B cell (primary cell): ENCODE measurements at places on chromosomes 16 and 17. TPM values are rescaled to one million over a fixed set of nuclear protein-coding genes. Genes with fewer than 3 reads are reported as not detected.

Gene GP1BA
- not detected in 2 replicates for total RNA-seq

- DNase-seq, result no peak
These were observed 240.1 kb downstream of the UTP18 start for GRCh38 chr17:51500454-51500853.

DNA sequence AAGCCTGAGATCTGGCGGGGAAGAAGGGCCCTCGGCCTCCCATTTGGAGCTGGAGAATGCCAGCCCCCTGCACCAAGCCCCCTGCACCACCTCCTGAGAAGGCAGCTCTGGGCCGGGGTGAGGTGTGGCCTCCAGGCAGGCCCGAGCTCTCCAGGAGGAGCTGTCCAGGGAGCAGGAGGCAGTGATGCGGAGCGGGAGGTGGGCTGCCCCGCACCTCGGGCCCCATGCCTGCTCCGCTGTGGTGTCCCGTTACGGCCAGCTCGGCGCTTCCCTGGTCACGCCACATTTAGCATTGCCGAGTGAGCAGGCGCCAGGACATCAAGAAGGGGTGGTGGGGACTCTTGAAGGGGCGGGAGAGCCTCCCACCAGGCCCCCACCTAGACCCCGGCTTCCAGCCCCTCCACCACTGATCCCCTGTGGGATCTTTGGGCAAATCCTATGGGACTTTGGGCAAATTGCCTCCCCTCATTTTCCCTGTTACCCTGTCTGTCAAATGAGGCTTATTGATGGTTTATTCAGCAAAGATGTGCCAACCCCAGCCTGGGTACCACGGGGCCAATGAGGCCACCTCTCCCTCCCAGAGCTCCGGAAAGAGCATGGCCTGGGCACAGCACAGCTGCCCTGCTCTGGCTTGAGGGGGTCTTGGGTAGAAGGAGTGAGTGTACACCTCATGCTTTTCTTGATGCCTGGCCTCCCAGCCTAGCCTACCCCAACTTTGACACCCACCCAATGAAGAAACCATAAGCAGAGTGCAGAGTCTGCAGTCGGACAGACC, 15.3 kb downstream of the FOXN1 start:
- DNase-seq, result no peak

GRCh38 chr17:7955414-7956227, 23.6 kb downstream of the CNTROB start:
- no peak for DNase-seq

GRCh38 chr16:81645266-81645694, 133.8 kb upstream of the PLCG2 start:
- no peak for DNase-seq

GRCh38 chr16:85296859-85297660, 184.8 kb upstream of the CIBAR2 start:
- DNase-seq, result peak; percentile 66

DNA sequence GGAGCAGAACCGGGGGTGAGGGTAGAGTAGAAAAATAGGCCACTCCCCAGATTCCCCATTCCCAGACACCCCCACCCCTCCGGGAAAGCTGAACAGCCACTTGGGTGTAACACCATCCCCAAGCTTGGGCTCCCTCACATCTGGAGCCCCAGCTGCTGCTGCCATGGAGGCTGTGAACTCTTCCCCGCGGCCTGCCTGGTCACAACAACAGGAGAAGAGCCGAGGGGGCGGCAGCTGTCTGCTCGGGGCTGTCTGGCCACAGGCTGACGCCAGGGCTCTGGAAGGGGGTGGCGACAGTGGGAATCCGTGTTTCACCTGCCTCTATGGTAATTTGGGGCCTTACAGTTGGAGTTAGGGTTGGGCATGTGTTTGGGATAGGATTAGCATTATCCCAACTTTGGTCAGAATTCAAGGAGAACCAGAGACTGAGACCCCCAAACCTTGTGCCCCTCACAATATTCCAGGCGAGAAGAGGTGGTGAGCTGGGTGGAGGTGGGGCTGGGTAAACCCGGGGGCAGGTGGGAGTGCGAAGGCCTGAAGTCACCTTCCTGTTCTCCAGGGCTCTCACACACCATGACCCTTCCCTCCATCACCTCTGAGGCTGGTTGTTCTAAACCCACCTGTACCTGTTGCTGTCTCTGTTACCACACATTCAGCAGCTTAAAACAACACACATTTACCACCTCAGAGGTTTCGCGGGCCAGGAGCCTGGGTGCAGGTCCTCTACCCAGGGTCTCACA, 29.7 kb upstream of the NXPH3 start:
- DNase-seq, result no peak

DNA sequence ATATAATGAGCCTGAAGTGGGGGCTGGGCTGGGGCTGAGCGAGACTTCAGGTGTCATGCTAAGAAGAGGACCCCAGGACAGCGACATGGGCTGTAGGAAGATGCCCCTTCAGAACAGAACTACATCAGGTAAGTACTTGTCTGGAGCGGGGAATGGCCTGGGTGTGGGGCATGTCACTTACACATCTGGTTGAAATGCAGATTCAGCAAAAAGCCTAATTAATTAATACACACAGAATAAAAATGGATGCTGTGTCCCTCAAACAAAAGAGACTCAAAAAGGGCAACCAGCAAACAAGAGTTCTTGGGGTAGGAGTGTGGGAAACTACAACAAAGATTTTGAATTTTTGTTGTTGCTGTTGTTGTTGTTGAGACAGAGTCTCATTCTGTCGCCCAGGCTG, 11.8 kb downstream of the CMTM2 start:
- no peak for DNase-seq

DNA sequence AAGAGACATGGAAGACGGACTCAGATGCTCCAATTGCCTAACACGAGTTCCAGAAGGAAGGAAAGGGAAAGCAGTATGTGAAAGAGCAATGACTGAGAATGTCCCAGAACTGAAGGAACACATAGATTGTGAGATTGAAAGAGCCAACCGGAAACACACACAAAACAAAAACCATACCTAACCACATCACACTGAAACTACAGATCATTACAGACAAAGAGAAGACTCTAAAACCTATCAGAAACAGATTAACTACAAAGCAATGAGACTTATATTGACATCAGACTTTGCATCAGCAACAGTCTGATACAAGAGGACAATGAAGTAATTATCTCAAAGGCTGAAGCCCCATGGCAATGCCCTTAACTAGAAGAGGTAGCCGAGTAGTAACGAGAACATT, 45.6 kb upstream of the CLEC18B start:
- no peak for DNase-seq

DNA sequence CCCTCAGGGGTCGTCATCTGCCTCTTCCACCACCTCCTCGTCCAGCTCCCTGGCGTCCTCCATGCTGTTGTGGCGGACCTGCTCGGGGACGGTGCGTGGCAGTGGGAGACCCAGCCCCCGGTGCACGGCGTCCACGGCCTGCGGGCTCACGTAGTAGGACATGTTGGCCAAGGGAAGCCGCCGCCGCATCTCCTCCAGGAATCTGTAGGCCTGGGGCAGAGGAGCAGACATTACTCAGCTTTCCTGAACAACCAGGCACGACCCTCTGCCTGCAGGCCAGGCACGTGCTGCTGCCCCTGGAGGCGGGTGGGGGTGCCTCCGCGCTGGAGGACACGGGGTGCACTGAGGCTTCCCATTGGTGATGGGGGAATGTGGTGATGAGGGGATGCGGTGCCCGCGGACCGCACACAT, 17.8 kb downstream of the TELO2 start:
- no peak for DNase-seq

Gene RPGRIP1L
- 7.0 and 7.1 TPM in 2 replicates for total RNA-seq

DNA sequence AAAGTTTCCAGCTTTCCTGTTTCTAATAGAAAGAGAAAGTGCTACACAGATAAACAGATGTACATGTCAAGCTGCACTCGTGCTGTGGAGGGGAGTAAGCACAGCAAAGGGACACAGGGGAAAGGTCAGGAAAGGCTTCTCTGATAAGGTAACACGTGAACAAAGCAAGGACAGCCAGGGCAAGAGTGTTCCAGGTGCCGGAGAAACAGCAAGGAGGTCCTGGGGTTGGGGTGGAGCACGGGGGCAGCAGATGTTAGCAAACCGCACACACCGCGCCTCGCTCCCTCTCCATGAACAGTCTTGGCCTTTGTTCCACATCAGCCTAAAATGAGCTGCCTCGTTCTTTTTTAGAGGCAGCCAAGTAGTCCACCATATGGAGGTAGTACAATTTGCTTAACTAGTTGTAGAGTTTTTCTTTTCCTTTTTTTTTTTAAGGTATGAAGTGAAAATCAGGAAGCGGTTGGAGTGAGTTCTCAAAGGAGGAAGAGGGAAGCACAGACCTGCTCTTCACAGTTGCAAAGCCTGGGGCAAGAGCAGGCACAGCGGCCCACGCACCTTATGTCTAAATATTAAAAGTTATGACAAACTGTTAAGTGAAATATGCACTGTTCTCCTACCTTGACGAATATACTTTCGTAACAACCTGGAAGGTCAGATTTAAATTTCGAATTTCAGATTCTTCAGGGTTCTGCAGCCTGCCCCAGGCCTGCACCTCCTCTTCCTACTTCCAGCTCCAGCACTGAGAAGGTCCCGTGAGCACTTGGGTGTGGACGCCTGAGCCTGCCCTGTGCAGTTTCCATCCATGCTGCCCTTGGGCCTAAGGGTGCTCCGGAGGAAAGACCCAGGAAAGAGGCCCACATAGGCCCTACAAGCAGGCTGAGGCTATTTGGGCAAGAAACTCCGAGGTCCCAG, 41.5 kb upstream of the RPH3AL start:
- no peak for DNase-seq

DNA sequence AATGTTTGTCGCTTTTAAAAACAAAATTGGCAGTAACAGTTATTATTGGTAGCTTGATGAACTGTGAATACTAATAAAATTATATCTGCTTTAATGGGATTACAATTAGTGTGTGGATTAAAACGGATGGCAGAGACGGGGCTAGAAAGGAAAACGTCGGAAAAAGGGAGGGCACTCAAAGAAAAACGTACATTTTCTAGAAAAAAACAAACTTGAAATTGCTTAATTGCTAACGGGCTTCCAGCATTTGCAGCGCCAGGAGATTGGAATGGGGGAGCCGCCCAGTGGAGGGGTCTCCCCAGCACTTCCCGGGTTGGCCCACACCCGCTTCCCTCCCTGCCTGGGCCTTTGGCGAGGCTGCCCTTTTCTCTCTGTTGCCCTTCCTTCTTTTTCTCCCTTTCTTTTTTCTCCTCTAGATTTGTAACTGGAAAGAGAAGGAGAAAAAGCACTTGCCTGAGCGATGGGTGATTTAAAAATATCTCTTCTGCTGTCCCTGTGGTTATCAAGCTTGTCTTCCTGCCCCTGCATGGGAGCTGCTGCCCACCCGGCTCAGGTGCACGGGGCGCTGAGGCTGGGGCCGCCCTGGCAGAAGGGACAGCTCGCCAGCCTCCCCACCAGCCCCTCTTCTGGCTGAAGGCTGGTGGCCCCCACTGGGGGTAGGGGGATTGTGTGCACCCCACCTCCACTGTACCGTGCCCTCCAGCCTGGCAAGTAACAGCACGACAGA, 5.9 kb downstream of the BAHCC1 start:
- no peak for DNase-seq

GRCh38 chr16:89452925-89453324, 37.4 kb downstream of the ANKRD11 start:
- DNase-seq, result no peak

GRCh38 chr16:50253514-50253910, 12.8 kb upstream of the ADCY7 start:
- no peak for DNase-seq

GRCh38 chr16:67936124-67936879, at the start of gene PSMB10:
TSS of gene PSMB10 (minus strand) at chr16:67936850. CDS start at chr16:67936749, 101 bp downstream.
- no peak for DNase-seq

Gene CD300A
- 2.0 and 2.4 TPM in 2 replicates for total RNA-seq

Gene PRSS27
- 2.4 TPM in 2 replicates for total RNA-seq

- no peak for DNase-seq
These were observed 2.6 kb upstream of the NDE1 start for GRCh38 chr16:15647294-15648014.

Gene OMG
- total RNA-seq, result 0.39 and 0.49 TPM in 2 replicates

DNA sequence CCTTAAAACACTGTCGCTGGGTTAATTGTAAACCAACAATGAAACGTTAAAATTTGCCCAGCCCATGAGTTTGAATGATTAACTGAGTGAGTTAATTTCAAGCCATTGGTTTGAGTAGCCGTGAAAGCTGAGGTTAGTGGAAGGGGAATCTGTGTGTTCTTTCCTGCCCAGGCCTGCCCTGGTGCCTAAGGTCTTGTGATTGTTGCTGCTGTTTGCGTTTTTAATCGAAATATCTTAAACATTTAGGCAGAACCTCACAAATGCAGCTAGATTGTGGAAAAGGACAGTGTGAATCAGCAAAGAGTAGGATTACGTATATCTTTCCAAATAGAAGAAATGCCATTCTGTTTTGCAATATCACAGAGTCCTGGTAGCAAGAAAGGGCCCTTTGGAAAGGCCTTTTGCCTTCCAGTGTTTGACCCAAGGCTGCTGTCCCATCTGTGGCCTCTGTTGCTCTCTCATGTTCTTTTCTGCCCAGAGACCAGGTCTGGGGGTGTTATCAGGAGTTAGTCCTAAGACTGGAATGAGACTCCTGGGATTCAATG, 113.8 kb downstream of the MSI2 start:
- DNase-seq, result no peak

Gene DNAH9
- total RNA-seq, result not detected in 2 replicates

Gene C1QL1
- total RNA-seq, result not detected in 2 replicates

DNA sequence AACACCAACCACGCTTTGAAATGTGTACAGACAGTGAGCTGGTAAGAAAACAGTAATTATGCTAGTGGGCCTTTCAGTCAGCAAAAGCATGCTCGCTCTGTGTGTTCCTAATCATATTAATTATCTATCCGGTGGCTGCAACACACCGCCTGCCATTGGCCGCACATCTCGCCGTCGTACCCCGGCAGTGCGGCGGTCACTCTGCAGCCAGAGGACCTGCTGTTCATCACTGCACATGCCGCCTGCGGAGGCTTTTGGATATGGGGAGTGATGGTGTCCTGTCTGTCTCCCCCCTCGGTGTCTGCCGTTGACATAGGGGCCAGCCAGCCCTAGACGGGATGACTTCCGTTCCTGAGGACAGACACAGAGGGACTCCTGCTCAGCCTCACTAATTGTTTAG, 68.5 kb downstream of the RPA1 start:
- no peak for DNase-seq

DNA sequence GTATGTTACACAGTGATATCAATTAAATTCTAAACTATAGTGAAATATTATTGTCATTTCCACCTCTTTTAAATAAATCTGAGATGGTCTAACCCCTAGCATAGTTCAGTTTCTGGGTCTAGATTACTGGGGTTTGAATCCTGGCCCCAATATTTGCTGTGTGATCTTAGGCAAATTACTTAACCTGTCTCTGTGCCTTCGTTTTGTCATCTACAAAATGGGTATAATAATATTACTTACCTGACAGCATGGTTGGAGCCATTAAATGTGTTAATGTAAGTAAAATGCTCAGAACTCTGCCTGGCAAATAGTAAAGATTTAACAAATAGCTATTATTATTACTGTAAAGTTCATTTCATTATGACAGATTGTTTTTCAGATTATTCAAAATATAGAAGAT, 52.3 kb downstream of the BMERB1 start:
- DNase-seq, result no peak
